SW480 (cell line): ENCODE measurements at places on chromosomes 3 and 15.

GRCh38 chr3:197031315-197032285 lies 2.0 kb upstream of the MELTF start:
- DNase-seq: peak; percentile 98

- DNase-seq: no peak
Measured at GRCh38 chr3:17730318-17730967, 12.0 kb downstream of the TBC1D5 start.

DNA sequence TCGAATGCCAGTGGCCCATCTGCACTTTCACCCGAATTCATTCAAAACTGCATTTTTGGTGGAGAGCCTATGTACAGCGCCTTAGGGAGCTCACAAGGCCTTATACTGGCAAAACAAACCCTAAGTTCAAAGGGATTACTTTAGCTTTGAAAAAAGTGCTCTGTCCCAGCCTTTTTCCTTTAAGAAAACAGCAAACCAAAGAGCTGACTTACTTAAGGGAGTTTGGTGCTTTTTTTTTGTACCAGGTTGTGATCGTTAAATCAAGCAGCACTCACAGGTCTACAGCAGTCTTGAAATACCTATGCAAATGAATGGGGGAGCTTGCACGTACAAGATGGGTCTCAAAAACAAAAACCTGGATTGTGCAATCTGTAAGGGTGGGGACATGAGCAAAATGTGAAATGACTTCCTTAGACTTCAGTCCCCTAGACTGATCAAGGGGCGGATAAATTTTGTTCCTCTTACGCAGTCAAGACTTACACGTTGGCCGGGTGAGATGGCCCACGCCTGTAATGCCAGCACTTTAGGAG lies 11.6 kb upstream of the PIK3CB start:
- DNase-seq: no peak

GRCh38 chr3:52109611-52110301 lies 44.5 kb downstream of the POC1A start:
- no peak for DNase-seq

DNA sequence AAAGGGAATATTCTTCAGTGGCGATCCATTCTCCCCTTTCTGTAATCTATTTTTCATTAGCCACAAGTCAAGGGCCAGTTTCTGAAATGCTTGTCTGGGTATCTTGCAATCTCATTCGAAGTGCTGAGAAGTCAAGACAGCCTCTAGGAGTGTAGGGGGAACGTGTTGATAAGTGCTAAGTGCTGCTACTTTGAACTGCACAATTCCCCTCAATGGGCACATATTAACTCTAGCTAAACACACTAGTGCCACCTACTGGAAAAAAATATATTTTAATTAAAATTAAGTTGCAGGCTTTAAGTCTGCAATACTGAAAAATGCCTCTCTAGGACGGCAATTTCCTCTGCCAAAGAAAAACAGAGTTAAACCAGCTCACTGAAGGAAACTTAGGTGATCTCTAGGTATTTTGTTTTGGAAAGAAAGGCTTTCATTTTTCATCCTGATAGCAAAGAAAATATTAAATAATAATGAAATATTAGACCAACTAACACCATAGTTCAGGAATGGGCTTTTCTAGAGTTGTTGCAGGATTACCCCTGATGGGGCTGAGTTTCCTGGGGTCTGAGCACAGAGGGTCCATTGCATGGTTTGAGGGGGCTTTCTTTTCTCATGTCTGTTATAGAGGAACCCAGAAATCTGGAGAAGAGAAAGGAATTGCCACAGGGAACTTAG lies 181.9 kb upstream of the KBTBD8 start:
- DNase-seq: peak; percentile 74

DNA sequence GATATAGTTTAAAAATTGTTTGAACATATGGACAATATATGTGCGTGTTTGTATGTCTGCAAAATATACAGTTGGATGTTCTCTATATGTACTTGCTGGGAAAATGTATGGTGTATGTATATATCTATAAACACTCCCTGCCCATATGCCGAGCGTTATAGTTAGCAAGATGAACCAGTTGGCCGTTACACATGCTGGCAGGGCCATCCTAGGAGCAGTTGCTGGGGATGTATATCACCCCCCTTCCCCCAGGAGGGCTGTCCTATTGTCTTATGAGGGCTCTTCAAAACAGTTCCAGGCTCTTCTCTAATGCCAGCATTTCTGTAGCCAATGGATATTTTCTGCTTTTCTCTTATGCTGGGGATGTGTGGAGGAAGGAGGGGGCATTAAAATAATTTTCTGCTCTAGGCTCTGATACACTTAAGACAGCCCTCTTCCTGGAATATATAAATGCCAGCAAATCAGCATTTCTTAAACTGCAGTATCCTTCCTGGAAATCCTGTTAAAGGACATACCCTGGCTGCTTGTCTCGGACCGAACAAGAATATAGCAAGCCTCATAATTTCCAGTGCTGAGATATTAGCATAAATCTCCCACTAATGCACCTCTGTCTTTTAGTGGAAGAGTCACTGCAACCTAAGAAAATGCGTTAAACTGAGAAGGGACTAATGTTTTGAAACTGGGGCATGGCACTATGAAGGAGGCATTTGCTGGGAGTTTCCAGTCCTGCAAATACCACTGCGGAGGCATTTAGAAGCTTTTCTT lies 134.4 kb downstream of the MDFIC2 start:
- DNase-seq: no peak

- no peak for DNase-seq
Measured at GRCh38 chr15:91422797-91423196, 322.7 kb downstream of the SV2B start.

DNA sequence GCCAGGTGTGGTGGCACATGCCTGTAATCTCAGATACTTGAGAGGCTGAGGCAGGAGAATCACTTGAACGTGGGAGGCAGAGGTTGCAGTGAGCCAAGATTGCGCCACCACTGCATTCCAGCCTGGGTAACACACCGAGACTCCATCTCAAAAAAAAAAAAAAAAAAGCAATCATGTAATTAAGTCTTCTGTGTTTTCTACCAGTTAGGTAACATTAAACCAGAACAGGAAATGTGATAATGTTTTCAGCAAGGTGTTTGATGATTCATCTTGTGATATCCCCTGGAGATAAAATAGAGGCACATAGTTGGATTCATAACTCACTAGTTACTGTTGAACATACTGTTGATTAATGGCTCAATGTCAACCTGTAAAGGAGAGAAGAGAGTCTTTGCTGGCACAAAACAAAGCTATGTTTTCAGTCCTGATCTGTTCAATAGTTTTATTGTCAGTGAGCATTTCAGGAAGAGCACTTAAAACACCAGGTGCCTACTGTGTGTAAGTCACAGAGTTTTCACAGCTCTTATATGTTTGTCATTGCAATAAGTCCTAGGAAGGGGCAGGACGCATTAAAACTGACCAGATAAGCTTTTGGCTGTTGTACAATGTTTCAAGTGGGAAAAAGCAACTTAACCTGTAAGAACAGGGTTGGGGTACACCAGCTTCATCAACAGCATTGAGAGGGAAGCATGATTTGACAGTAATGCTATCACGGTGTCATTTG lies 19.5 kb downstream of the DNAJB11 start:
- DNase-seq: peak; percentile 76

DNA sequence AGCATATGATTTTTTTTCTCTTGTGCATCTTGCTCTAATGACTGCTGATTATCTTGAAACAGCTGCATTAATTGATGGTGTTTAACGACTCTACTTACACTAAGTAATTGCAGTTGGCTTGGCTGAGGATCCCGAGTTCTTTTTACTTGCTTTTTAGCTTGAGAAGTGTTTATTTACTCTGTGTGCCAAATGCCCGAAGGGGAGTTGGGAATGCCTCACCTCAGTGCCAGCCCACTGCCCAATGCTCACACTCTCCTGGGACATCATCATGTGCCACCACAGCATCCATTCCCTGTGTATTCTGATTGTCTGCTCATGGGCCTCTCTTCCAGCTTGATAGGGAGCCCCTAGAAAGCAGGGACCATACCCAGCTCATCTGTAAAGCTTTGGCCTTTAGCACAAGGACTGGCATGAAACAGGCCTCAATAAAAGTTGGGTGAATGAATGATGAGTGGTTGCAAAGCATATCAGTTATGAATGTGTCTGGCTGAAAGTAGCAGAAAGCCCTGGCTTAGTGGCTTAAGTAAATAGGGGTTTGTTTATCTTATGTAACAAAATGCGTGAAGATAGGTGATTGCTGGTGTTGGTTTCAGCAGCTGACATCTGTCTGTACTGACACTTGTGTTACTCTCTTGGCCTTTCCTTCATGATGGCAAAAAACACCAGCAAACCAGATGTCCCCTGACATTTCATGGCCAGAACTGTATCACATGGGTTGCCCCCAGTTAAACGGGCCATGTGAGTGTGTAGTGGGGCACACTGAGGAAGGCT lies 8.1 kb downstream of the PXYLP1 start:
- no peak for DNase-seq

DNA sequence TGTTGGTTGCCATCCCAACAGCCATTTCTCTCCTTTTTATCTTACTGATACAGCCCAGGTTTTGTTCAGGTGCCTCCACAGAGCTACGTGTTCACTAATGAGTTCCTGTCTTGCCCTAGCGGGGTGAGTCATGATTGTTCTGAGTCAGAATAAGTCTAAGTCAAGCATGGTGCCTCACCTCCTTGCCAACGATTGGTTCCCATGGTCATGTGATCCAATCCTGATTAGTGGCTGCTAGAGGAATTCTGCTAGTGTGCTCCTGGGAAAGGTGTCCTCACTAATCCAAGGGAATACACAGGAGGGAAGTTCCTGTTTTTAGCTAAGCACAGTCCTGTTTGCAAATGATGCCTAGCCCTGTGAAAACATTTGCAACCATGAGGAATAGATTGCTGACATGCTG lies 99.8 kb downstream of the NSUN3 start:
- DNase-seq: peak; percentile 34

DNA sequence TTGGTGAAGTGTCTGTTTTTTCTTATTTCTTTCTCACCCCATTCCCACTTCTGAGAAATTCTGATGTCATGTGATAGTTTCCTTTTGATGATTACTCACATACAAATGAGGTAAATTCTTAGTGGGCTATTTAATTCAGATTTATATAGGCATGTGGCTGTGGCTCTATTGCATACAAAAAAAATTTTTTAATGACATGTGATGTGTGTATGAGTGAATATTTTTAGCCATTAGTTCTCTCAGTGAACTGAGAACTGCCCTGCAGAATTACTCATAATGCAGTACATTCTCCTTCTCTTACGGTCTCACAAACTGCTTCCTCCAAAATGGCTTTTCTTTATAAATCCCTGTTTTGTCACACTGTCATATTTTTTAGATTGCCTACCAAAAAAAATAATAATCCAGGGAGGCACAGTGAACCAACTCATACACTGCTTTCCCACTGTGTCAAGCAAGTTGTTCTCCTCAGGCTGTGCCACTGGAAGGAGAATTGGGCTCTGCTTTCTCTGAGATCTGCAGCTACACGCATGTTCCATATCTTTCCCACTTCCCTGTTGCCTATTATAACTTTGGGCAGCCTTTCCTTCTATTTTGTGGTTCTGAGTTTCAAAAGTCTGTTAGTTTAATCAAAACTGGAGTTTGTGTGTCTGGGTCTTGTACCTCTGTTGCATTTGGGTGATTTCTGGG lies 415.7 kb upstream of the THBS1 start:
- no peak for DNase-seq

DNA sequence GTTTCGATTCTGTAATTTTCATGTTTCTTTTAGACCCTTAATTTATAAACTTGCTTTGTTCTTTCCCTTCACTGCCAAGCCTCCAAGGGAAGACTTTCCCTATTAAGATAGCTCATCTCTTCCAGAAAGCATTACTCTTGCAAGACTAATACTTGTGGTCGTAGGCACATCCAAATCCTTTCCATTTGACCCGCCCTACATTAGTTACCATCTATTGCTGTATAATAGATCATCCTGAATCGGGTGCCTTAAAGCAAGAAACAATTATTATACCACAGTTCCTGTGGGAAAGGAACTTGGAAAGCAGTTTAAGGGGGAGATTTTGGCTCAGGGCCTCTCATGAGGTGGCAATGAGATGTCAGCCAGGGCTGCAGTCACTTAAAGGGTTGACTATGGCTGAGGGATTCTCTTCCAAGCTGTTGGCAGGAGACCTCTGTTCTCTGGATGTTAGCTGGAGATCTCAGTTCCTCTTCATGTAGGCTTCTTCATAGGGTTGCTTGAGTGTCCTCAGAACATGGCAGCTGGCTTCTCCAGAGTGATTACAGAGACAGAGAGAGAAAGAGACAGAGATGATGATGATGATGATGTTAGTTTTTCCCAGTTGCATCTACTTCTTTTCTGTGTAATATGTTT lies 570.4 kb upstream of the TGFBR2 start:
- no peak for DNase-seq

- DNase-seq: no peak
Measured at GRCh38 chr3:170107941-170108340, 70.1 kb downstream of the GPR160 start.

DNA sequence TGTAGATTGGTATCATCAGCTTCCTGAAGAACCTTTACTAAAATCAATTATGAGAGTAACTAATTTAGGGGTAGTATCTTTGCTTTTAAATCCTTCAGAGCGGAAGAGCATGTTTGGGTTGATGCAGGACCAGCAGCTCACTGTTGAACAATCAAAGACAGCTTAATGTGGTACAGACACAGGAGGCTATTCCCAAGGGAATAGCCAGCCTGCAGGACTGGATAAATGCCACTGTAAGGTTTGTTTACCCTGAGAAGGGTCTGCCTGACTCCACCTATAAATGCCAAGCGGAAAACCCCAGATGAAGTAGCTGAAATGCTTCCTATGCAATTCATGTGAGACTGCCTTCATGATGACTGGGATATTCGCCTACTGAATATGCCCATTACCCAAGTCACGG lies 16.0 kb upstream of the STAC start:
- DNase-seq: no peak

- DNase-seq: no peak
Measured at GRCh38 chr15:100049483-100049882, 292.3 kb downstream of the ADAMTS17 start.

GRCh38 chr15:88120026-88120425 lies 136.5 kb downstream of the NTRK3 start:
- DNase-seq: no peak

DNA sequence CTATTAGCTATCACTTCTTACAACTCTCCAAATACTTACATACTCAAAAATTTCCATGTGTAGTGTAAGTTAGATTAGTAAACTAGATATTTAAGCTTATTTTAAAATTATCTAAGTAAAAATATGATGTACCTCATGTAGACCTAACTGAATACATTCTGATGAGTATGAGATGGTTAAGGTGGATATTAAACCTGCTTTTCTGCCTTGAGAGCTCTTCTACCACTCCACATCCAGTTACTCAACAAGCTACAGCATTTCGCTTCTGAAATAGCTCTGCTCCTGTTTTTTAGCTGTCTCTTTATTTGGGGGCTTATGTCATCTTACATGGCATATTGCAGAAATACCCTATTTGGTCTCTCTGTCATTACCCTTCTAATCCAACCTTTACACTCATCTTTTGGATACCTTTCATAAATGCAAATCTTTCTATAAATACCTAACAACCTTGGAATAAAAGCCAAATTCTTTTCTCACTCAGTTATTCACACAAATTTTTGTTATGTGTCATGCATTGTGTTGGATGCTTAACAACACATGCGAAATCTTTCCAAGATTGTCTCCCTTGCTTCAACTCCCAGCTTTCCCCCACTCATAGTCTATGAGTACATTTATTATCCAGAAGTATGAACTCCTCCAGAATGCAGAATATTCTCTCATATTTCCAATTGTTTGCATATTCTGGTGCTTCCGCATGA lies 92.0 kb downstream of the ALCAM start:
- DNase-seq: no peak

- DNase-seq: no peak
Measured at GRCh38 chr3:189460511-189460910, 170.7 kb upstream of the TP63 start.
